ENCODE measurements at places on chromosomes 7 and 10.

GRCh38 chr10:50651808-50652207 is 28.1 kb upstream of the SGMS1 start:
- no peak for DNase-seq

- DNase-seq: peak; percentile 10
Measured at GRCh38 chr7:37336259-37336658, 112.4 kb downstream of the ELMO1 start.

GRCh38 chr7:89200758-89201157 is 405.2 kb upstream of the TEX47 start:
- no peak for DNase-seq

- no peak for DNase-seq
Measured at GRCh38 chr7:21367081-21367480, 60.8 kb upstream of the SP4 start.

DNA sequence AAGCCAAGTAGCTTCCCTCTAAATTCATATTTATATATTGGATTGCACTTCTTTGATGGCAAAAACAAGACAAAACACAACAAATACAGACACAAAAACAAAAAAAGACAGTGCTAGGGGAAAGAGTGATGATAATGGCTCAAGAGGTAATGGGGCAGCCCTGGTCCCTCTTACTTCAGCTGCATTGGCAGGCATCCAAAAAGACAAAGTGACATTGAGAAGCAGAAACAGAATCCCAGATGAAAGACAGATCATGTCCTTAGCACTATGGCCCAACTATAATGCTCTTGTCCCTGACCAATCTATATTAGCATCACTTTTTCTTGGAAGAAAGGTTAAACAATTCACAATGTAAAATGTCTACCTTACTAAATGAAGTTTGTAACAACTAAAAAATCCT is 76.2 kb downstream of the GPR85 start:
- DNase-seq: no peak

DNA sequence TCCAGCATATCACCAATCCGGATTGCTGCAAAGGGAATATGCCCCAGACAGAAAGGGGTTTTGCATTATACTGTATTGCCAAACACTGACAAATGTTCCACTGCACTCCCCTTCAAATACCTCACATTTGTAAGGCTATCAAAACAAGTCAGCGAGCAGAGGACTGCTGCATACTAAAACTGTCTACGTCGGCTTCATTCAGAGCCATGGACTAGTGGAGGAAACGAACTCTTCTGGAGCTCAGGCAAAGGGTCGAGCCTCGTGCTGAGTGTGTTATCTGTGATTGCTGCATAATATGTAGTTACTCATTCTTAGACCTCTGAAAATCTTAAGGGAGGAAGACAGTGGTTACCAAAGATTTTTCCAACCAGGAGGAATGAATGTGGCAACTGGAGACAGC is 200.2 kb downstream of the DYNC1I1 start:
- no peak for DNase-seq

DNA sequence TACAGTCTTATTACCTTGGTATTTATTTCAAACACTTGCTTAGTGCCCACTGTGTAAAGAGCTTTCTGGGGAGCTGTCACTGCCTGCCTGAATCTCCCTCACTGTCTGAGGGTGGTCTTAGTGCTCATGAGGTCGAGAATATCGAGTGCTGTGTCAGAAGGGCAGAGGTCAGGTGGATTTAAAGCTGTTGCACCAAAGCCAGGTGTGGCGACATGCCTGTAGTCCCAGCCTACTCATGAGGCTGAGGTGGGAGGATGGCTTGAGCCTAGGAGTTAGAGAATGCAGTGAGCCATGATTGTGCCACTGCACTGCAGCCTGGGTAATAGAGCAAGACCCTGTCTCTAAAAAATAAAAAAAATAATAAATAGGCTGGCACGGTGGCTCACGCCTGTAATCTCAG is 20.9 kb downstream of the CCM2 start:
- no peak for DNase-seq

DNA sequence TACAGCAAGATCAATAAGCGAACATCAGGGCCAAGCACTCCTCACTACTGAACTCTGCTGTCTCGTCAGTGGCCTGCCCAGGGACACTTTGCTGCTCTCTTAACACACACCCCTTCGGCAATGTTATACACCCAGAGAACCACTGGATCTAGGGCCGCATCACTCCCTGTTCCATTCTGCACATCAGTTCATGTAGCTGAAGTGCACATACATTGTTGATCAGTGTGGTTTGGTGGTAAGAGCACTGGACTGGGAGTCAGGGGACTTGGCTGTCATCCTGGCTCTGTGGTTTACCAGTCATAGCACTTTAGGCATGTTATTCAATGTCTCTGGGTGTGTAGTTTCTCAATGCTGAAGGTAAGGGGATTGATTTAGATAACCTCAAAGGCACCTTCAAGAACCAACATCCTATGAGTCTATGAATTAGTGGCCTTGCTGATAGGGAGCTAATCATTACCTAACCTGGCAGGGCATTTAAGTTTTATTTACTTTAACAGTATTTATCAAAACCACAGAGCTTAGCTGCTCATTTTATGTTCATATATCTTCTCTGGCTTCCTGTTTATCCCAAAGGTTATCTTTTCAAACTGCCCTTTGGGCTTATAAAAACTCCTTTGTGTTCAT is 24.8 kb downstream of the DUSP5 start:
- no peak for DNase-seq

DNA sequence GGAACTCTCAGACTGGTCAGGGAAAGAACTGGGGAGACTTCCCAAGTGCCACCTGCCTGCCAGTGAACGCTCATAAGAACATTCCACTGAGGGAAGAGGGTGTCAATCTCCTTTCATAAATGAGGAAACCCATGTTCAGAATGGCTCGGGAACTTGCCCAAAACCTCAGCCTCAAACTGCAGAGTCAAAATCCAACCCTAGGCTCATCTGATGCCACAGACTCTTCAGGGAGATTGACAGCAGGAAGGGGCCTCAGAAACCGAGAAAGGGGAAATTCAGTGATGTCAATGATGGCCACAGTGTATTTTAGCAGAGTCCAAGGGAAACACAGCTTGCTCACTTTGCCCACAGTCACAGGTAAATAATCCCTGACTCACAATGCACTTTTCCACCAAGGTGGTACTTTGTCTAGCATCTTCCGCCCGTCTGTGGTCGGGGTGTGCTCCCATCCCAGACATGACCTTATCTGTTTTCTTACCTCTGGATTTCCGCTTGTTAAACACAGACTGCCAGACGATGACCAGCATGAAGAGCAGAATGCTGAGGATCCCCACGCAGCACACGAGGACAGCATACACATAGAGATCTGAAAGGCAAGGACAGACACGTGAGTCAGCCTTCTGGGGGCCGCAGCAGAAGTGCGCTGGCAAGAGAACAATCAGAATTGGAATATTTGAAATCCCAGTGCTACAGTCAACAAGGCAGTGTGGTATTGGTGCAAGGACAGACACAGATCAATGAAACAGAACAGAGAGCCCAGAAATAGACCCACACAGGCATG is 38.4 kb downstream of the VSTM4 start:
- peak; percentile 17 for DNase-seq

- no peak for DNase-seq
Measured at GRCh38 chr10:5732141-5732540, 47.5 kb downstream of the TASOR2 start.

- DNase-seq: no peak
Measured at GRCh38 chr10:59336632-59337031, 25.7 kb downstream of the FAM13C start.

GRCh38 chr10:81021428-81022129 is 483.9 kb downstream of the SH2D4B start:
- no peak for DNase-seq

DNA sequence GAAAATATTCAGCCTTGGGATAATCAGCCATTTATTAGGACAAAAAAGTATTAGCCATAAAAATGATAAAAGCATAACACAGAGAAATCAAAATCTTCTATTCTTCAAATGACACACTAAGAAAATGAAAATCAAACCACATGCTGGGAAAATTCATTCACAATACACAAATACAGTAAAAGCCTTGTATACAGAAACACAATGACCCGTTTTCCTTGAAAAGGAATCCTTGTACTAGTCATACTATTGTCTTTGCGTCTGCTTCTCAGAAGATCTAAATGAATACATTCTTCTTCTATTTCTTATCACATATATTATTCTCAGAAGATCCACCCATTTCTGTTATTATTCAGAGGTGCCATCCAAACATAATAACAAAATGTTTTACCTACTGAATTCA is 749.1 kb downstream of the CNTNAP2 start:
- DNase-seq: no peak

GRCh38 chr7:79775911-79776310 is 322.4 kb upstream of the MAGI2 start:
- no peak for DNase-seq

- no peak for DNase-seq
Measured at GRCh38 chr10:49498425-49498824, 40.5 kb downstream of the ERCC6 start.

DNA sequence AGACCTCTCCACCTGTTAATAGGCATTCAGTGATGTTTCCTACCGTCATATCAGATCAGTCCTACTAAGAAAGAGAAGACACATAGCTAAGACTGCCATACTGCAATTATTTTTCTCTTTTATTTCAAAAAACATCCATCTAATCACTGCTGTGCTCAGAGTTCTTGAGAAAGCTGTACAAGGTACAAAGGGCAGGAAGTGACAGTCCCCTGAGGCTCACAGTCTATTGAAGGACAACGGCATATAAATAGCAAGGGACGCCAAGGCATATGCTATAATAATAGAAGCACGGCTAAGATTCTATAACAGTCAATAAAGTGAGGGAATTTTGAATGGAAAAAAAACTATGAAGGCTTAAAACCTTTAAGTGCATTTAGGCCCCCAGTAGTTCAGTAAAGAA is 415.3 kb upstream of the NRP1 start:
- no peak for DNase-seq

GRCh38 chr7:128909625-128910568 is 612 bp downstream of the KCP start:
- DNase-seq: no peak

- DNase-seq: no peak
Measured at GRCh38 chr10:130739757-130740145, 571.8 kb downstream of the TCERG1L start.

DNA sequence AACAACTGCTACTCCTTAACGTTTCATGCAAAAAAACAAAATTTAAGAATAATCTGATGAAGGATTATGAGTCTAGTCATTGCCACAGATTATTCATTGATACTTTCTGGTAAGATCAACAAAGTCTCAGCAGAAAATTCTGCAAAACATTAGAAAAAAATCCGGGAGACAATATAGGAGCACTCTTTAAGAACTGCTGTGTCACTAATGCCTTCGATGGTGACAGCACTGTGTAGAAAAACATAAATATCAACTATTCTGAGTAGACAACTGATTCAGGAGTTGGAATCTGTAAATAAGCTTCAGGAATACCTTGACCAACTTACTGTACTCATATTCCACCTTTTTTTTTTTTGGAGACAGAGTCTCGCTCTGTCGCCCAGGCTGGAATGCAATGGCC is 69.0 kb downstream of the CYTH3 start:
- DNase-seq: no peak

DNA sequence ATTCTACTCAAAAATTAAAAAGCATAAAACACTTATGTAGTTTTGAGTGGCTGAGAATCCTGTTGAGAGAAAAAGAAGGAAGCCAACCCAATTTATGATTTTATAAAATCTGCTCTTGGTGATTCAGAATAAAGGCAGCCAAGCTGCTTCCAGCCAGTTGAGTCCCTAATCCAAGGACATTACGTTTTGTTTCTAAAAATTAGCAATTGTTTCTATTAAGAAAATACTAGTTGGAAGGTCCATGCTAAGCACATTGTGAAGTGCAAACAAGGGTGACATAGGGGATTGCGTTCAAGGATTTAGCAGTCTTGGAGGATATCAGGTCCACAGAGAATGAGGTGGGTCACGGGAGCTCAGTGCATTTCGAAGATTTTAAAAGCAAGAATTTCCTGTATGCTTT is 987.7 kb downstream of the TYW1 start:
- no peak for DNase-seq

GRCh38 chr7:136251826-136252225 is 274.7 kb upstream of the MTPN start:
- no peak for DNase-seq

GRCh38 chr7:44811093-44811492 is 14.6 kb downstream of the PPIA start:
- DNase-seq: no peak

DNA sequence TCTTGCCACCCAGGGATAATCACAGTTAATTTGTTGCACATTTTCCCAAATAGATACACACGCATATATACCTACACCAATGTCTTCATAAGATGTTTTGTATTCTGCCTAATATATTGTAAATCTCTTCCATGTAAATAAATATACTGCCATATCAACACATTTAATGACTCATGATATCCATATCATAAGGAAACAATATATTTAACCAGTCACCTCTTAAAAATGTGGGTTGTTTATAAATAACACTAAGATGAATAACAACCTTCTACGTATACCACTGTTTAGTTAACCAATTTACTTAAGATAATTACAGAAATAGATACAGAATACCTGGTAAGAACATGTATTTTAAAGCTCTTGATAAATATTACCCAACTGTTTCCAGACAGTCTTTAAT is 38.2 kb downstream of the ELAPOR2 start:
- DNase-seq: no peak

DNA sequence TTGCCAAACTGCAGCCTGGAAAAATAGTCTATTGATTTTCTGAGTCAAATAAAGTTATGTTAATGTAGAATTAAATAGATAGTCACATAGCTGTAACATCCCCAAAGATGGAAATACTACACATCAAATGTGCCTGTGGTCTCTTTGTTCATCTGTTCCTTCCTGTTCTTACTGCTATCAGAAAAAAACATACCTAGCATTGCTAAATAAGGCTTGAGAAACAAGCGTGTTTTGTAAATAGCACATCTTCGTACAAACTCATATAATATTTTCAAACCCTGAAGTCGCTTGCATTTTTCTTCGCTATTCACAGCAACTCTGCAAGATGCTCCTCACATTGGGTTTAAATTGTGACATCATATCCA is 116.1 kb downstream of the KLF6 start:
- no peak for DNase-seq

- no peak for DNase-seq
Measured at GRCh38 chr10:5583525-5584175, 58.9 kb downstream of the CALML3 start.

DNA sequence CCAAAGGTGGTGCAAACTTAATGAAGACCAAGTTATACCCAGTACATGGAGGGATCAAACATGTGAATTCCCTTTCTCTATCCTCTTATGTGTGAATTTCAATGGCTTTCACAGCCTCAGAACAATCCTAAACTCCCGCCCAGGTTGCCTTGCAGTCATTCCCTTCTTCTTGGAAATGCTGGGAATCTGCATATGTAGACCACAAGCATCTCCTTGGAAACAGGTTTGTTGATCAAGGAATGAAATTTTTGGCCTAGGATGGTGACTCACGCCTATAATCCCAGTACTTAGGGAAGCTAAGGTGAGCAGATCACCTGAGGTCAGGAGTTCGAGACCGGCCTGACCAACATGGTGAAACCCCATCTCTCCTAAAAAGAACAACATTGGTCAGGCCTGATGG is 77.8 kb upstream of the ABI1 start:
- DNase-seq: no peak

All from activated naive CD8-positive, alpha-beta T cell treated with anti-CD3 and anti-CD28 coated beads for 36 hours (primary cell).